ENCODE measurements at places on chromosomes 3 and 15.

GRCh38 chr3:78963771-78964170, 804.0 kb downstream of the ROBO1 start:
- no peak for DNase-seq

- DNase-seq: no peak
Observed at GRCh38 chr3:10743366-10744097, 72.5 kb upstream of the SLC6A11 start.

GRCh38 chr3:132535575-132536441, 61.3 kb upstream of the ACKR4 start:
- DNase-seq: peak; percentile 74

DNA sequence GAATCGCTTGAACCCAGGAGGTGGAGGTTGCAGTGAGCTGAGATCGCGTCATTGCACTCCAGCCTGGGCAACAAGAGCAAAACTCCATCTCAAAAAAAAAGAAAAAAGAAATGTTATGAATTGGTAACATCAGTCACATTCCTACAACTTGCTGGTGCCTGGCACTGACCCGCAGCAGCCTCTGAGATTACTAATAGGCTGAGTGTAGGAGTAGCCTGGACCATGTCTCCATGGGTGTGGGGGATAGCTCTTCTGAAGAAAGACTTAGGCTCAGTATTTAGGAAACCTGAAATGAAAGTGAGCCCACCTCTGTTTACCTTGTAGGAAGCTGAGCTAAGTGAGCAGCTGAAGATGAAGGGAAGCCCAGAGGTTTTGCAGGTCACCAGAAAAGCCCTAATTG, 148.3 kb downstream of the LRRC28 start:
- no peak for DNase-seq

DNA sequence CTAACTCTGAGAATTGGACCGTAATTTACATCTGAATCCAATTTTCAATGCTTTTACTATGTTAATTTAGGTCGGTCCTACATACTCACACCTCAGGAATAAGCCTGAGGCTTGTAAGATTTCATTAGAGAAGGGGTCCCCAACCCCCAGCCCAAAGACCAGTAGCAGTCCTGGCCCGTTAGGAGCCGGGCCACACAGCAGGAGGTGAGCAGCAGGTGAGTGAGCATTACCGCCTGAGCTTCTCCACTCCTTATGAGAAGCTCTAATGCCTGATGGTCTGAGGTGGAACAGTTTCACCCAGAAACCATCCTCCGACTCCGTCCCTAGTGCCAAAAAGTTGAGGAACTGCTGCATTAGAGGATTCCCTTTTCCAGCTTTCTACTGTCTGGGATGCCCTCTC, 757.3 kb downstream of the SI start:
- DNase-seq: no peak

GRCh38 chr15:68203486-68203885, 1.6 kb downstream of the CALML4 start:
- DNase-seq: no peak

DNA sequence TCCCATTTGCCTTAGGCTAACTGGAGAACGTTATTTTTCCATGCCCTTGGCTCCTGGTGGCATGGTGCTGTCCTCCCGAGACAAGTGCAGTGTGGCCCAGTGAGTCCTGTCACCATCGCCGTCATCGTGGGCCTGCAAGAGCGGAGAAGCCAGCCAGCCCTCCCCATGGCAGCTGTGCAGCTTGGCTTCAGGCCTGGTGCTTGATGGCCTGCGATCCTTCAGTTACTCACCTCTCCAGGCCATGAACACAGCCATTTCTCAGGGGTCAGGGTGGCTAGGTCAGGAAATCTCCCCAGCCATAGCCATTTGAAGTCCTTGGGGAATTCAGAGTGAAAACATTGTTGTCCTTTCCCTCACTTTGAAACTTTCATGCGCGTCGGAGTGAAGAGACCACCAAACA, 189.0 kb upstream of the RGMA start:
- DNase-seq: no peak

- DNase-seq: no peak
Observed at GRCh38 chr3:77686560-77686959, 646.7 kb downstream of the ROBO2 start.

All from activated CD4-positive, alpha-beta T cell treated with anti-CD3 and anti-CD28 coated beads for 36 hours (primary cell).